ENCODE measurements at places on chromosomes 16 and 17. TPM values are rescaled to one million over a fixed set of nuclear protein-coding genes. Genes with fewer than 3 reads are reported as not detected.

C16orf89 gene
- polyA plus RNA-seq = 17.5 TPM

OR1E1 gene
- polyA plus RNA-seq = not detected

CSH2 gene
- polyA plus RNA-seq = not detected

HASPIN gene
- polyA plus RNA-seq = 0.15 TPM

- DNase-seq = peak; percentile 68
- peaks cover 33% of the 10 kb centered on the region for H3K4me1 ChIP-seq
- H3K36me3 ChIP-seq = no peaks in the 10 kb centered on the region
- H3K27ac ChIP-seq = peak overlapping the region; percentile 1
- H3K4me3 ChIP-seq = no peak overlapping the region
- no peaks in the 10 kb centered on the region for H3K27me3 ChIP-seq
Observed at GRCh38 chr17:38879878-38880665, 10.2 kb downstream of the LASP1 start.

DNA sequence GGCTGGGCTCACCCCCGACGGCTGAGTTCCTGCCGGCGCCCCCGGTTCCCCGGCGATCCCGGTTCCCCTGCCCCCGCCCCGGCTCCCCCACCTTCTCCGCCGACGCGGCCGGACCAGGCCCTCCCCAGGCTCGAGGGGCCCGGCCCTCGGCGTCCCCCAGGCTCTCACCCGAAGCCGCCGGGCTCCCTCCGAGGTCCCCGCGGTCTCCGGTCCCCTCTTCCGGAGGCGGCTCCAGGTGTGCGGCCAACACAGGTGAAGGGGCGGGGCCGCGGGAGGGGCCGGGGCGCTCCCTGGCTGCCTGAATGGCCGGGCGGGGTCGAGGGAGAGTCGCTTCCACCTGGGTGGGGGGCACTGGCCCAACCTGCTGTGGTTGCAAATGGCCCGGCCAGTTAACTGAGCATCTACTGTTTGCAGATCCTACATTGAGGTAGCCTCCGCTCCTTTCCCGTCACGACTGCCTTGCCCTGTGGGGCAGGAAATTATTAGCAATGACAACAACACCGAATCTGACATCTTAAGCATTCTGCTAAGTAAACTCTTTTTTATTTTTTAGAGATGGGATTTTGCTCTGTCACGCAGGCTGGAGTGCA, at the start of gene BICDL2:
TSS of gene BICDL2 (minus strand) at position 219 of the 590 bp plus-strand sequence. CDS start 1,448 bp downstream, outside the sequence.
- no peaks in the 10 kb centered on the region for H3K27me3 ChIP-seq
- no peak for DNase-seq
- no peak within 1 kb of the TSS for H3K27ac ChIP-seq
- H3K4me3 ChIP-seq = peak within 1 kb of the TSS; percentile 23

GRCh38 chr16:66933776-66934137, 445 bp downstream of the CIAO2B start:
- peaks cover 14% of the 10 kb centered on the region for H3K4me1 ChIP-seq
- no peaks in the 10 kb centered on the region for H3K36me3 ChIP-seq
- H3K4me3 ChIP-seq = peak overlapping the region; percentile 99
- DNase-seq = no peak
- H3K27ac ChIP-seq = peak overlapping the region; percentile 43

- DNase-seq = no peak
- H3K4me1 ChIP-seq = peaks cover 1% of the 10 kb centered on the region
- H3K27me3 ChIP-seq = no peaks in the 10 kb centered on the region
- no peak overlapping the region for H3K4me3 ChIP-seq
- no peaks in the 10 kb centered on the region for H3K36me3 ChIP-seq
- H3K27ac ChIP-seq = no peak overlapping the region
Observed at GRCh38 chr16:72195609-72196008, 23.7 kb upstream of the PMFBP1 start.

DNA sequence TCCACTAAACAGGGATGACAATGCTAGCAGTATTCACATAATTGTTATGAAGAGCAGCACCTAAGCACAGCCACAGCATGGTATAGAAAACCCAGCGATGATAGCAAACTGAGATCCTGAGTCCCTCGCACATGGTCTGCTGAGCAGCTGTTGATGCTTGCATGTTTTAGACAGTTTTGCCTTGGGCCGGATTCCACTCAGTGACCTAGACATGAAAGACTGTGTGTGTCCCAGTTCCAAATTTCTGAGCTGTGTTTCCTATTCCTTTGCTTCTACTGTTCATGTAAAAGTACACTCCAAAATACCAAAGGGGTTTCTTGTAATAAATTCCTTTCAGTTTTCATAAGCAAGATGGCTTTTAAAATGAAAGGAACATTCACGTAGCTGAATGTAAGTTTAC, 30.8 kb upstream of the CMTR2 start:
- no peak overlapping the region for H3K4me3 ChIP-seq
- no peak overlapping the region for H3K27ac ChIP-seq
- H3K27me3 ChIP-seq = no peaks in the 10 kb centered on the region
- H3K4me1 ChIP-seq = no peaks in the 10 kb centered on the region
